ENCODE measurements at places on chromosomes 1 and 21. TPM values are rescaled to one million over a fixed set of nuclear protein-coding genes. Genes with fewer than 3 reads are reported as not detected.

SELENON gene
- 52.6 TPM for total RNA-seq

FCRL5 gene
- not detected for total RNA-seq

TXLNA gene
- total RNA-seq: 85.0 TPM

GSTM5 gene
- 4.1 TPM for total RNA-seq

MX1 gene
- total RNA-seq: 3.1 TPM
